Stimulated activated CD8-positive, alpha-beta memory T cell treated with anti-CD3 and anti-CD28 coated beads, Interleukin-4, amount 100 ng/mL, for 1 hour (primary cell): ENCODE measurements at places on chromosomes 11 and 22.

- no peak for DNase-seq
Measured at GRCh38 chr11:119056421-119056999, 495 bp downstream of the HYOU1 start.

DNA sequence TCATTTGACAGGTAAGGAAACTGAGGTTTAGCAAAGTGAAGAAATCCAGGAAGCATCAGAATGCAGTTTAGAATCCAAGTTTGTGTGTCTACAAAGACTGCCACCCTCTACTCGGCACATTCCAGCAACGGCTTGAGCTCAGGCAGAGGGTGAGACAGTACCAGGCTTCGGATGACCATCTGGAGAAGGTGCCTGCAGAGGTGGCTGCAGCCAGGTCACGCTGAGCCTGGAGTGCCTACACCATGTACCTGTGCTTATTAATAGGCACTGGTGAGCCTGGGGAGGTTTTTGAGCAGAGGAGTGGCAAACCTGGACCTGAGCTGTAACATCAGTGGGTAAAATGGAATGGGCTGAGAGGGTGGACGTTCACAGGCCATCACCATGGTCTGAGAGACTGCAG, 4.7 kb downstream of the FXYD6 start:
- no peak for DNase-seq

GRCh38 chr11:18699848-18700261, 1.3 kb downstream of the TMEM86A start:
- DNase-seq, result no peak

GRCh38 chr22:43002202-43002586, 12.8 kb downstream of the PACSIN2 start:
- DNase-seq, result no peak

DNA sequence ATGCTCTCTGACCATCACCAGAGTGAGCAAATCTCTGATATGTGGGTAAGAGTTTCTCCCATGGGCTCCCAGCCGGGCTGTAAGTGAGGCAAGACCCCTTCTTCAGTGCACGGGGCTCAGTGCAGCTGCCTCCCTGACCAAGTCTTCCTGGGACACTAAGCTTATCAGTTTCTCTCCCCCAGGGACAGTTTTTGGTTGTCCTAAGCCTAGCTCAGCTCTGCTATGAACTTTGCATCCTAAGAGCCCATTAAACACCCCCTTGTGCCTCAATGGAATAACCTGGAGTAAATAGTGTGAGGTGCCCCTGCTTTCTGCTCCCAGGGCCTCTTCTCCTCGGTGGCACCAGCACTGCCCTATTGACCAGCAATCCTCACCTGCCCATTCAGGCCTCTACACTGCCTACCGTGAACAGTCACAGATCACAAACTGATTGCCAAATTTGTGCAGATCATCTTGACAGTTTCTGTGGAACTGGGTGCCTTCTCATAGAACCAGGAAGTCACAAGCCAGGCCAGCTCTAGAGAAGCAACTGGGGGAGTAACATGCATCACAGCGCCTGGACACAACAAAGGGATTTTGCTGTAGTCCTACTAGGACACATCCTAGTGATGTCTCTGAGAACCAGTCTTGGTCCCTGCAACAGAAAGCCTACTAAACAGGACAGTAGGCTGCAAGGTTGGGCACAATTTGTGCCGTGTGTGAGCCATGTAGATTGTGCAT, 19.5 kb upstream of the IGLL5 start:
- no peak for DNase-seq
